Cardiac muscle cell (in vitro differentiated cells and primary cell): ENCODE measurements at places on chromosomes 1 and 21. TPM values are rescaled to one million over a fixed set of nuclear protein-coding genes. Genes with fewer than 3 reads are reported as not detected.
A peak's percentile ranks its signal among the peaks of the same experiment; 100 is the strongest.

- peak; percentile 60 for DNase-seq
- H3K4me1 ChIP-seq: peaks cover 8% of the 10 kb centered on the region
- no peaks in the 10 kb centered on the region for H3K36me3 ChIP-seq
- H3K27me3 ChIP-seq: no peaks in the 10 kb centered on the region
Measured at GRCh38 chr1:10909697-10910680, 102.5 kb upstream of the TARDBP start.

DNA sequence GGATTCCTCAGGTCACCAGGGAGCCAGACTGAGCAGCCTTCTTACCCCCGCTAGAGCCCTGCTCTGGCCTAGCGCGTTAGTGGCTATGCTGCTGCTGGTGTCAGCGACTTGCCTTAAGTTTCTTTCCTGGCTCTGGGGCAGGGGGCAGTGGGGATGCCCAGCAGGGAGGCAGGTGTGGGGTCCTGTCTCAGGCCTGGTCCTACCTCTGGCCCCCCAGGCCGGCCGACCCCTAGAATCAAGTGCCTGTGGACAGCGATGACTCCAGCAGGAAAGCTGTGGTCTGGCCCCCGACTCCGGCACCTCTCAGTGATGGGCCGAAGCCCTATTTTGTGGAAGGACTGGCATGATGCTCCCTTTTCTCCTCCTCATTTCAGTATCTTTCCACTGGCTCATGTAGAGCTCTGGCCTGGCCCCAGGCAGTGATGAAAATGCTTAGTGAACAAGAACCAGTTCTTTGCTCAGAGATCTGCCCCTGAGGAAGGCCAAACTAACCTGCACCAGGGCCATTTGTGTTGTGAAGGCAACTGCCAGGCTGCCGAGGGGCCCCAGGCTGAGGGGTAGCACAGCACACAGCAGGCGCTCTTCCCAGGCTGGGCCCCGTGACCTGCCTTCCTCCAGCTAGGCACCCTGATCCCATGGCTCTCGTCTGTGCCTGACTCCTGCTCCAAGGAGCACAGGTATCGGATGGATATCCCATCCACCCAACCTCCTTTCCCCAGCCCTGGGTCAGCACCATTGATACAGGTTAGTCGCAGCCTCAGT lies 23.7 kb downstream of the MRPL37 start:
- H3K4me3 ChIP-seq: no peak overlapping the region
- H3K4me1 ChIP-seq: peaks cover 8% of the 10 kb centered on the region
- peaks cover 14% of the 10 kb centered on the region for H3K36me3 ChIP-seq
- H3K27ac ChIP-seq: peak overlapping the region; percentile 63
- no peak for DNase-seq

GRCh38 chr1:46394108-46394871 lies at the start of gene FAAH:
Gene FAAH (plus strand): TSS chr1:46394317. CDS start chr1:46394349, 32 bp downstream.
- no peak within 1 kb of the TSS for H3K27ac ChIP-seq
- H3K4me3 ChIP-seq: peak within 1 kb of the TSS; percentile 26
- peaks cover 8% of the 10 kb centered on the region for H3K4me1 ChIP-seq
- H3K36me3 ChIP-seq: no peaks in the 10 kb centered on the region
- H3K27me3 ChIP-seq: peaks cover 9% of the 10 kb centered on the region

- H3K36me3 ChIP-seq: peaks cover 4% of the 10 kb centered on the region
- DNase-seq: no peak
- H3K27ac ChIP-seq: peak overlapping the region; percentile 49
- H3K4me1 ChIP-seq: peaks cover 19% of the 10 kb centered on the region
Measured at GRCh38 chr1:115065021-115065420, 24.3 kb downstream of the TSPAN2 start.

GRCh38 chr1:201422436-201423030 lies 1.0 kb upstream of the TNNI1 start:
- no peaks in the 10 kb centered on the region for H3K27me3 ChIP-seq
- H3K4me3 ChIP-seq: no peak overlapping the region
- DNase-seq: no peak
- peaks cover 57% of the 10 kb centered on the region for H3K4me1 ChIP-seq
- H3K36me3 ChIP-seq: peaks cover under 1% of the 10 kb centered on the region

- no peaks in the 10 kb centered on the region for H3K27me3 ChIP-seq
- peak; percentile 42 for DNase-seq
- no peak overlapping the region for H3K27ac ChIP-seq
- H3K36me3 ChIP-seq: no peaks in the 10 kb centered on the region
Measured at GRCh38 chr1:88104236-88104635, 579.8 kb upstream of the PKN2 start.

DNA sequence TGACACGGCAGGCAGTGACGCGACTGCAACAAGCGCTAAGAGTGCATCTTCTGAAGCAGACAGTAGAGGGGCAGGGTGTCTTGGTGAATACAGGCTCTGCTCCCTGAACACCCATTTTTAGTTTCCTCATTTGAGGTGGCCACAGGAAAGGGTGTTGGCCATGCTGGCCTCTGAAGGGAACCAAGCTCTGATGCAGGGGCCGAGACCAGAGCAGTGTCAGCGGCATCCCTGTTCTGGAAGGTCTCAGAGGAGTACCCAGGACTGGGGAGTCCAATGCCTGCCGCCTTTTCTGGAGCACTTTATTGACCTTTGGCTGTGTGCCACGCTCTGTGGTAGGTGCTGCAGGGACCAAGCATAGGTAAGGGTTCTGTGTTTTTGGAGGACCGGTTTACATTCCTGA lies 100.4 kb downstream of the KCNJ6 start:
- no peaks in the 10 kb centered on the region for H3K36me3 ChIP-seq
- H3K4me1 ChIP-seq: no peaks in the 10 kb centered on the region
- DNase-seq: no peak
- H3K27me3 ChIP-seq: no peaks in the 10 kb centered on the region

DNA sequence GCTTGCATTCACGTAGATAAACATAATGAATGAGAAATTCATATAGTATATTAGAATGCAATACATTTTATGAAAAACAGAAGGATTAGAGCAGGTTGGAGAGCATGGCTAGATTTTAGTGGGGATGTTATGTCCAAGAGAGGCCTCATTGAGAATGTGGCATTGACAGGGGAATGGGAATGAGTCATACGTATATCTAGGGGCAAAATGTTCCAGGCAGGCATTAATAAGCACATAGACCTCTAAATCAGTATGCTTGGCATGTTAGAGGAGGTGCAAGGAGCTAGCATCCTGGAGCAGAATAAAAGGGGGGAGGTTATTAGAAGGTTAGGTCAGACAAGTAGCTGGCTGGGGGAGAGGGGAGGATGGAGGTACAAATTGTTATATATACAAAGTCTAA lies 93.0 kb downstream of the USH2A start:
- no peaks in the 10 kb centered on the region for H3K27me3 ChIP-seq
- no peak overlapping the region for H3K27ac ChIP-seq
- H3K4me3 ChIP-seq: no peak overlapping the region
- DNase-seq: no peak
- H3K4me1 ChIP-seq: no peaks in the 10 kb centered on the region

METTL18 gene
- 9.5 and 10.8 TPM in 2 replicates for polyA plus RNA-seq

KRTAP19-1 gene
- polyA plus RNA-seq: not detected in 2 replicates

RGS13 gene
- 2.0 and 4.8 TPM in 2 replicates for polyA plus RNA-seq

NBPF6 gene
- polyA plus RNA-seq: not detected in 2 replicates
